ENCODE measurements at places on chromosomes 6 and 20.

DNA sequence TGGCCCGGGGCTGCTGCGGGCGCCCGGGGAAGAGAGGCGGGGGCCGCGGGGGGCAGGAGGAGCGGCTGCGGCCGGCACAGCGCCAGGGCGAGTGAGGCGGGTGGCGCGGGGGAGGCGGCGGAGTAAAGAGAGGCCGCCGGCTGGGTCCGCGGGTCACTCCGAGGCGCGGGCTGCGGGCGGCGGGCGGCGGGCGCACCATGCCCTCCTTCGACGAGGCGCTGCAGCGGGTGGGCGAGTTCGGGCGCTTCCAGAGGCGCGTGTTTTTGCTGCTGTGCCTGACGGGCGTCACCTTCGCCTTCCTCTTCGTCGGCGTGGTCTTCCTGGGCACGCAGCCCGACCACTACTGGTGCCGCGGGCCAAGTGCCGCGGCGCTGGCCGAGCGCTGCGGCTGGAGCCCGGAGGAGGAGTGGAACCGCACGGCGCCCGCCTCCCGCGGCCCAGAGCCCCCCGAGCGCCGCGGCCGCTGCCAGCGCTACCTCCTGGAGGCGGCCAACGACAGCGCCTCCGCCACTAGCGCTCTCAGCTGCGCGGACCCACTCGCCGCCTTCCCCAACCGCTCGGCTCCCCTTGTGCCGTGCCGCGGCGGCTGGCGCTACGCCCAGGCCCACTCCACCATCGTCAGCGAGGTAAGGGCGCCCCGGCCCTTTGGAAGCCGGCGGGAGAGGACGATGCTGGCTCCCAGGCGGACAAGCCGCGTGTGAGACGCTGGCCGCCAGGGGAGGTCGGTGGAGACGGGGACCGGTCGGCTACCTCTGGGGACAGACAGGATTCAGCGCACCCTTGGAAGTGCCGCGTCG, at the start of gene SLC22A3:
Gene SLC22A3, plus strand, starts transcription at position 156 of the 797 bp plus-strand sequence. Its CDS starts 42 bp downstream, at position 198.
- no peak for DNase-seq

GRCh38 chr6:124567401-124567800, 394.8 kb upstream of the RNF217 start:
- DNase-seq: no peak

- no peak for DNase-seq
These were observed 18.0 kb downstream of the HFE start for GRCh38 chr6:26105109-26105730.

GRCh38 chr6:52735071-52735470, 28.2 kb downstream of the GSTA2 start:
- no peak for DNase-seq

GRCh38 chr6:109690373-109690736, 647 bp downstream of the AK9 start:
- no peak for DNase-seq

DNA sequence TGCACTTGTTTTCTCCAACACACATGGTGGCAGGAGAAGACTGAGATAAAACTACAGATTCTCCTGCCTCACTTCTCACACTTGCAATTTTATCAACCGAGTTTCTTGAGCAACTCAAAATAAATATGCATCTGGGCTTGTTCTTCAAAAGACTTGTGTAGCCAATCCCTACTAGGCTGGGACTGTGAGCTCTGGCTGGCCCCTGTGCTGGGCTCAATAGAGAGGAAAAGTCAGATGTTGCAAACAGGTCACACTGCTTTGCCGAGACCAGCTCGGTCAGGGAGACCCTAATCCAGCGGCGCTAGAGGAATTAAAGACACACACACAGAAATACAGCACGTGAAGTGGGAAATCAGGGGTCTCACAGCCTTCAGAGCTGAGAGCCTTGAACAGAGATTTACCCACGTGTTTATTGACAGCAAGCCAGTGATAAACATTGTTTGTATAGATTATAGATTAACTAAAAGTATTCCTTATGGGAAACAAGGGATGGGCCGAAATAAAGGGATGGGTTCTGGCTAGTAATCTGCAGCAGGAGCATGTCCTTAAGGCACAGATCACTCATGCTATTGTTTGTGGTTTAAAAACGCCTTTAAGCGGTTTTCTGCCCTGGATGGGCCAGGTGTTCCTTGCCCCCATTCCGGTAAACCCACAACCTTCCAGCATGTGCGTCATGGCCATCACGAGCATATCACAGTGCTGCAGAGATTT, 32.7 kb downstream of the FAM50B start:
- no peak for DNase-seq

DNA sequence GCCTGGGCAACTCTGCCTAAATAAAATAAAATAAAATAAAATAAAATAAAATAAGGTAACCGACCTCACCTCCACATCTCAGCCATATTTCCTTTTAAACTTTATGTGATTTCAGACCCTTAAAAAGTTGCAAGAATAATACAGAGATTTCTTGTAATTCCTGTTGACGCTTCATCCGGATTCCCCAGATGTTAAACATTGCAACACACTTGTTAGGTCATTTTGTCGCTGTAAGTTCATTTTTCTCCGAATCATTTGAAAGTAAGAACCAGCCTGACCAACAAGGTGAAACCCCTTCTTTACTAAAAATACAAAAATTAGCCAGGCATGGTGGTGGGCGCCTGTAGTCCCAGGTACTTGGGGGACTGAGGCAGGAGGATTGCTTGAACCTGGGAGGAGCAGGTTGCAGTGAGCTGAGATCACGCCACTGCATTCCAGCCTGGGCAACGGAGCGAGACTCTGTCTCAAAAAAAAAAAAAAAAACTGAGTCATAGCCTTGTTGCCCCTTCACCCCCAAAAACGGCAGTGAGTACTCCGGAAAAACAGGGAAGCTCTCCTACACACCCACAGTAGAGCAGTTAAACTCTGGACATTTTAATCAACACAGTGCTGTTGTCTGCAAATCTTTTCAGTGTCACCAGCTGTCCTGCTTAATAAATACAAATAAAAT, 5.9 kb downstream of the PYGB start:
- DNase-seq: no peak

DNA sequence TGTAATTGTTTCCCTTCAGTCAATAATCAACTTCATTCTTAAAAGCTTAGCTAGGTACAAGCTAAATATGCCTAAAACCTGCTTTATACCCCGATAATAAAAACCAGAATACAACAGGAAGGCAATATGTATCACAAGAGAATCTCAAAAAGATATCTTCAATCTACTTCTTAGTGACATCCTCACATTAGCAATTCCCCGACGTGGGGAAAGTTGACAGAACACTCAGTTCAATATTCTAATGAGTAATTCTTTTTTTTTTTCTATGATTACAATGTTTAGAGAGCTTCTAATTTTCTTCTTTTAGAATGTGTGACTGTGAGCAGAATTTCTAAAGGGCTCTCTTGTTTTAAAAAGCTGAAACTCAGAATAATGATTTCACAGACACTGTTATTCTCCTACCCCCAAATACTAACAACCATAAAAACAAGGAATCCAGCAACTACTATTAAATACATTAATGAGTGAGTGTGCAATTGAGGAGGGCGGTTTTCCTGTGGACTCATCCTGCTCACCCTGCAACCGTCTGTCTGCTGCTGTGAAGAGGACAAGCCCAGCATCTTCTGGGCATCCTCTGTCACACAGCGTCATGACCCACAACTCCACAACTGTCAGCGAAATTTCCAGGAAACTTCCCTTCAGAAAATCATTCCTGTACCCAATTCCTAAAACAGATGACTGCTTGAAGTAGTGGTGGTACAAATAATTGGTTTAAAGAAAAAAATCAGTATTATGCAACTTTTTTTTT, 68.1 kb downstream of the DTNBP1 start:
- no peak for DNase-seq

GRCh38 chr6:87099472-87099871, 4.6 kb upstream of the CGA start:
- DNase-seq: no peak

GRCh38 chr6:17501982-17502704, 98.0 kb upstream of the FAM8A1 start:
- no peak for DNase-seq

DNA sequence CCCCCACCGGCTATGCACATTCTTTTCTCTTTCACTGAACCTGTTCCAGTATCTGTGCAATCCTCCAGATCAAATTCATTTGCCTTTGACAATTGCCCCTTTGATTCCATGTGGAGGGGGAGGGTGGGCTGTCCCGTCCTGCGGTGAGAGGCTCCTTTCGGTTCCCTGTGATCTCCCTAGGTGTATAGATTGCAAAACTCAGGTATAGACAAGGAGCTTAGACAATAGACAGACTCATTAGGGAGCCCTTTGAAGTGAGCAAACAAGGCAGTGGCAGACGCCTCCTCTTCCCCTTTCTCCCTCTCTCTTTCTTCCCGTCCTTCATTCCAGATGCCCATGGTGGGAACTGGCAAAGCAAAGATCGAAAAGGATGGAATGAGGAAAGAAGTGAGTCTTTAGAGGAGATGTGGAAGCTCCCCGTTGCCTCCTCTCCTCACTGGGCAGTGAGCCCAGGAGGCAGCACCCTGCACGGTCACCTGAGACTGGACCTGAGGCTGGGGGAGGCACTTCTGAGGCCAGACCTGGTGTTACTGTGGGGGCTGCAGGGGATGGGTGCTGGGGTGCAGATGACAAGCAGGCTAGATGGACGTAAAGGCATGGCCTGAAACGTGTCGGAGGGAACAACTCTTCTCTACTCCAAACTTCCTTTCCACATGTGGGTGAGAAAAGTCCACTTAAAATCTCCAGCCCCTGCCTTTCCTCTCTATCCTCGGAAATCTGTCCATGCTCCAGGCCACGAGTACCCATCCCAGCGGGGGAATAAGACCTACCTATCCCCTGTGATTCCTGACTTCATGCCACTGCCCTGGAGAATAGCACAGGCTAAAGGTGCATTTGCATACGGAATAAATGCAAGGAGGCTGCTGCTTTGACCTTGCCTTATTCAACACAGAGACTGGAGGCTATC, 256.6 kb upstream of the FOXQ1 start:
- no peak for DNase-seq

- DNase-seq: no peak
These were observed 454.9 kb downstream of the PTPRT start for GRCh38 chr20:42734660-42735368.

GRCh38 chr6:114033606-114034005, 62.7 kb upstream of the HDAC2 start:
- no peak for DNase-seq

- DNase-seq: no peak
These were observed 88.6 kb upstream of the MAFB start for GRCh38 chr20:40777653-40778052.

DNA sequence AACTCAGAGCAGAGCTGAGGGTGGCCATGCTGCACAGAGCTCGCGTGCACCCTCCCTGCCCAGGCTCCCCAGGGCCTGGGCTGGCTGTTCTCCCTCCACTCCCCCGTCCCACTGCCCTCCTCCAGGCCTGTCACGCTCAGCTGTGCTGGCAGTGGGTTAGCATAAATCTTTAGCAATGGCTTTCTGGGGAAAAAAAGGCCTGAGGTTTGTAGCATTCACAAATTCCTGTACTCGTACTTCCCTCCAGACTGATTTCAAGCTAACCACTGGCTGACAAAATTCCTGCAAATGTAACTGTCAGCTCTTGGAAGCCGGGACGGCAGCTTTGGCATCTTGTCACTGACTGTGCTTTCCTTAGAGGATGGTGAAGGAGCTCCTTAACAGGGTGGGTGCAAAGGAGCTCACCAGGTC, 22.3 kb upstream of the SMOC2 start:
- no peak for DNase-seq

DNA sequence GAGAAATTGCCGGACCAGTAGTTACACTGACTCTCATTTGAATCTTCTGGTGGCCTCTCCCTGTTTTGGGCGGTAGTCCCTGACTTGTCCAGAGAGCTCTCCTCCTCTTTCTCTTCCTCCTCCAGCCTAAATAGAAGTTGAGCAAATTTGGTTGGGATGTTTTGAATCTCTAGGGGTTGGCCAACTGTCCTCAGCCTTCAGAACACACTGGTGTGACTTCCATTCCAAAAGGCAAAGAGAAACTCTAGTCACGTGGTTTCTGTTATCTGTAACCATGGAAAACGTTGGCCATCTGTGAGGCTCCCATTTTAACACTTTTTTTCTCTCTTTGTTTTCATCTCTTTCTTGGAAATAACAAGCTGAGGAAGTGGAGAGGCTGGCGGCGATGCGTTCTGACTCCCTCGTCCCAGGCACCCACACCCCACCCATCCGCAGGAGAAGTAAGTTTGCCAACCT, 275.3 kb downstream of the TBC1D7 start:
- no peak for DNase-seq

DNA sequence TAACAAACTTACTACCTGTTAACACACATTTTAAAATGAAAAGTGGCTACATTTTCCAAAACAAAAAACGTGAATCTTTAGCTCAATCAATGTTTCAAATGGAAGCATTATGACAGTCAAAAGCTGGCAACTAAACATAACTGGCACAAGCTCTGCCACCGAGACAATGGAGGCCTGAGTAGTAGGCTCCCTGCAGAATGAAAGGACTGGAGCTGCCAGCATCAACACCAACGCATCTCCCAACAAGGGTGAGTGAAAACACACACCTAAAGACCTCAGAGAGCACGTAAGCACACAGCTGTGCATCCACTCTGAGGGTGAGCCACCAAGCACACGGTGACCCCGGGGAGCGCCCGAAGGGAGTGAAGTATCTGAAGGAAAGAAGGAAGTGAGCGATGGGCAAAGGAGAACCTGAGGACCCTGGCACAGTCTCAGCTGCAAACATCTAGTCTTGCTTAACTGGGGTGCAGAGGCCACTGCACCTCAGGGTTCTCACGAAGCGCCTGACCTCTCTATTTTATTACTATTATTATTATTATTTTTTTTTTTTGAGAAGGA, 1.6 kb upstream of the ADRM1 start:
- DNase-seq: no peak

DNA sequence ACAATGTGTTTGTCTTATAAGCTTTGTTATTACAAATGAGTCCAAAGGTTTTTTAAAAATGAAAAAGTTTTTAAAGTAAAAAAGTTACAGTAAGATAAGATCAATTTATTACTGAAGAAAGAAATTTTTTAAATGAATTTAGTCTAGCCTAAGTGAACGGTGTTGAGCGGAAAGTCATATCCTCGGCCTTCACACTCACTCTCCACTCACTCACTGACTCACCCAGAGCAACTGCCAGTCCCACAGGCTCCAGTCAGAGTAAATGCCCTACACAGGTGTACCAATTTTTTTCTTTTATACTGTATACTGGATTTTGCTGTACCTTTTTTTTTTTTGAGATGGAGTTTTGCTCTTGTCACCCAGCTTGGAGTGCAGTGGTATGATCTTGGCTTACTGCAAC, 42.7 kb upstream of the AGPAT4 start:
- DNase-seq: no peak

DNA sequence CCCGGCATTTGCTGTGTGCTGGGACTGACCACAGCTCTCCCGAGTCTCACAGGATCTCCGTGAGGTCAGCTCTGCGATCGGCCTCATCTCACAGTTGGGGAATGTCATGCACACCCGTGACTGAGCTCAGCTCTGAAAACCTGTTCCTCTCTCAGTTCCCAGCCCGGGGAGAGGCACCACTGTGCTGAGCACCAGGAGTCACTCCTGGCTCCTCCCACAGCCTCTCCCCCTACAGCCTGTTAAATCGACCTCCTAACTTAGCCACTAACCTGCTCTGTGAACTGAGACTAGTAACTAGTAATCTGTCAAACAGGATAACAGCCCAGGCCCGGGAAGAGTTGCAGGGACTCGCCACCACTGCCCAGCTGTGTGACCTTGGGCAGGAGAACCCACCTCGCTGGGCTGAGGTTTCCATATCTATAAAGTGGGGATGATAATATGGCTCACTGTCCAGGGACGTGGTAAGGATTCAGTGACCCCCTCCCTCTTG, 20.1 kb upstream of the NOL4L start:
- no peak for DNase-seq

GRCh38 chr20:21289651-21290050, 13.5 kb upstream of the XRN2 start:
- DNase-seq: no peak

GRCh38 chr6:14925025-14925698, 320.7 kb upstream of the JARID2 start:
- DNase-seq: no peak

All from cortex of kidney (tissue), 1 donor.